Lung (tissue), 17 donors: ENCODE measurements at places on chromosomes 2 and 18. TPM values are rescaled to one million over a fixed set of nuclear protein-coding genes. Genes with fewer than 3 reads are reported as not detected.

Gene TCF7L1
- polyA plus RNA-seq, result 12.9 TPM

Gene GALNT5
- polyA plus RNA-seq, result 3.8 TPM

Gene SCYGR5
- not detected for polyA plus RNA-seq

Gene PSMA8
- 0.07 TPM for polyA plus RNA-seq

Gene CD207
- 1.8 TPM for polyA plus RNA-seq

Gene OSR1
- polyA plus RNA-seq, result 23.3 TPM

Gene ANKRD12
- 10.2 TPM for polyA plus RNA-seq

Gene CCDC85A
- polyA plus RNA-seq, result 5.3 TPM

Gene IGFBP5
- 34.4 TPM for polyA plus RNA-seq

Gene LIPG
- 3.7 TPM for polyA plus RNA-seq

Gene CDH2
- 0.14 TPM for polyA plus RNA-seq

Gene PPP3R1
- polyA plus RNA-seq, result 24.9 TPM
